ENCODE measurements at places on chromosomes 2 and 18.

GRCh38 chr2:15287447-15288184 lies 273.5 kb downstream of the NBAS start:
- no peak for DNase-seq

GRCh38 chr2:9095690-9096089 lies 92.2 kb upstream of the MBOAT2 start:
- DNase-seq = no peak

DNA sequence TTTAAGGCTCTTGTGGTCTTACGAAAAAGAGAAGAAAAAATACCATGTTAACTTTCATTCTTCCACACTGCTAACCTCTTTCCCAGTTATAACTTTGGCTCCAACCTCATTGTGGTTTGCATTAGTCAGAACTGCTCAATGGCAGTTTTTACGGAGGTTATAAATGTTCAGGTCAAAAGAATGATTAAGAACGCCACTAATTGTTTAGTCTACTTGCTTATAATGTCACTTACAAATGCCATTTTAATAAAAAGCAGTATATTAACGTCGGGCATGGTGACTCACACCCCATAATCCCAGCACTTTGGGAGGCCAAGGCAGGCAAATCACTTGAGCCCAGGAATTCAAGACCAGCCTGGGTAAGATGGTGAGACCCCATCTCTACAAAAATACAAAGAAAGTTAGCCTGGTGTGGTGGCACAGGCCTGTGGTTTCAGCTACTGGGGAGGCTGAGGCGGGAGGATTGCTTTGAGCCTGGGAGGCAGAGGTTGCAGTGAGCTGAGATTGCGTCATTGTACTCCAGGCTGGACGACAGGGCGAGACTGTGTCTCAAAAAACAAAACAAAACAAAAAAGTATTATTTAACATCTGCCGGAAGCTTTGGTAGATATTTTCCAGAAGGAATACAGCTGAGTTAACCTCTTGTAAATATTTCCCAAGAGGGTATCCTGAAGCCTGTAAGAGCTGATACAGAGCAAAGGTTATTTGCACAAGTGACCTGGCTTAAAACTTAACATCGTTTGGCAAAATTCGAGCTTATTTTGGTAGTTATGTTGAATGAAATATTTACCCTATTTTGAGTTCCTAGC lies 5.1 kb downstream of the AGPS start:
- DNase-seq = no peak

DNA sequence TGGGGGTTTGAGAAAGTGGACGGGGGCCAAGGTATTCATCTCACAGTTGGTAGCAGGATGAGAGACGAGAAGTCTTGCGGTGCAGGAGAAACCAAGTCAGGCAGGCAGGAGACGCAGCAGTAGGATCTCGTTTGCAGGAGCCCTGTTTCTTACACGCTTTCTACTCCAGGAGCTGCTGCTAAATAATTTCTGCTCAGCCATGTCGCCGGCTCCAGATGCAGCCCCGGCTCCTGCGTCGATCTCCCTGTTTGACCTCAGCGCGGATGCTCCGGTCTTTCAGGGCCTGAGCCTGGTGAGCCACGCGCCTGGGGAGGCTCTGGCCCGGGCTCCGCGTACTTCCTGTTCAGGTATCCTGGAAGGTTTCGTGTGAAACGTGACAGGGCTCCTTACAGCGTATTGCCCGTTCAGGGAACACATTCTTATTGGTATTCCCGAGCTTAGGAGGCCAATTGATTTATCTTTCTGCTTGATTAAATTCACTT lies 494 bp downstream of the ANKZF1 start:
- DNase-seq = peak; percentile 45

- no peak for DNase-seq
Observed at GRCh38 chr2:162915858-162916257, 77.3 kb upstream of the KCNH7 start.

DNA sequence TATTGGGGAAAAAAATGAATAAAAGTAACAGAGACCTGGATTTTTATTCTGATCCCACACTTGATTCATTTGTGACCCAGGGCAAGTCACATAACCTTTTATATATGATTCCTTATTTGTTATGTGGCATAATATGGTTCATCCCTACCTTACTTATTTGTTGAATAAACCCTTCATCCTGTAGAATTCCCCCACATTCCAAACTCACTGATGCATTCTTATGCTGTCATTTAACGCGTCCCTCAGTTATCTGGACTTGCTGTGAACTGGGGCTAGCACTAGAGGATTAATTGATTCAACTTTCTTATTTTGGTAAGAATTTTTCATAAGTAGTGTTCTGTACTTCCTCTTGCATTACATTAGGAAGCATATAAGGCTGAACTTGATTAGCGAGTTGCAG lies 384.7 kb upstream of the RAB12 start:
- no peak for DNase-seq

DNA sequence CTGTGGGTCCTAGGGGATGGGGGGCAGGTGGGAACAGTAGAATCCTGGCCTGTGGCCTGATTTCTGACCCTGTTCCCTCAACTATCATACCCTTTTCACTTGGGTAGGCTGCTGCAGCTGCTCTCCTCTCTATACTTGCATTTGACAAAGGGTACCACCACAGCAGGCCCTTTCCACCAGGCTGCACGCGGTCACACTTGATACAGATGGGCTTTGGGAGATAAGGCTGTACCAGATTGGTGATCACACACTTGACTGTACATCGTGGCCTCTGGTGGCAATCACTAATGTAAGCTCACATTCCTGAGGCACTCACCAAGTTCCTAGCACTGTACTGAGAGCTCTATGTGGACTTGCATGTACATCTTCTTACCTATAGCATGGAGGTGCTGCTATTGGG lies 1.6 kb upstream of the RALB start:
- DNase-seq = no peak

DNA sequence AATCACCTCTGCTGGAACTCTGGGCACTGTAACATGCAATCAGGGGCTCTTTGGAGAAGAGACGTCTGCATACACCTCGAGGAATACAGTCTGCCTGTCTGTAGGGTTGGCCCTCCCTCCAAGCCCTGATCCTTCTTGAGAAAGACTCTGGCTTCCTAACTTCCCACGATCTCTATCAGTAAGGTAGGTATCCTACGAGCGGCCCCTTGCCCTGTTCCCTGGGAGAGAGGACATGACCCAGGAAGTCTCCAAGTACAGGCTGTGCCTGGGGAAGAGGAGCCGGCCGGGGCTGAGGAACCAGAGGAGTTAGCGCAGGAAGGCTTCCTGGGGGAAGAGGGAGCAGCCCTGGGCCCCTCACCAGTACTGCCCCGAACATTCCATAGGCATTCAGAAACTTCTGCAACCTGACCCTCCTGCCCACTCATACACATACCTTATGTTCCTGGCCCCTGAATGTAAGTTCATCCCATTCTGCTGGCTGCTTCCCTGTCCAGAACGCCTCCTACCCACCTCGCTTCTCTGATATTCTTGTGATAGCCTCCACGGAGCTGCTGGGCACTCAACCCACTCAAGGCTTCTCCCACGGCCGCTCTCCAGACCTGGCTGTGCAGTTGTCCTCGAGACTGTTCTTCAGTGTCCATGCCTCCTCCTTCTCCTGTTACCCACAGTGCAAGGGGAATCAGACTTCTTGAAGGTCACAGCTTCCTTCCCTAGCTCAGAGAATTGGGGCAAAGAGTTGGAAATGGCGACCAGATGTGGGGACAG lies 116.1 kb downstream of the CYP26B1 start:
- no peak for DNase-seq

- no peak for DNase-seq
Observed at GRCh38 chr2:18440141-18440661, 120.3 kb downstream of the RDH14 start.

DNA sequence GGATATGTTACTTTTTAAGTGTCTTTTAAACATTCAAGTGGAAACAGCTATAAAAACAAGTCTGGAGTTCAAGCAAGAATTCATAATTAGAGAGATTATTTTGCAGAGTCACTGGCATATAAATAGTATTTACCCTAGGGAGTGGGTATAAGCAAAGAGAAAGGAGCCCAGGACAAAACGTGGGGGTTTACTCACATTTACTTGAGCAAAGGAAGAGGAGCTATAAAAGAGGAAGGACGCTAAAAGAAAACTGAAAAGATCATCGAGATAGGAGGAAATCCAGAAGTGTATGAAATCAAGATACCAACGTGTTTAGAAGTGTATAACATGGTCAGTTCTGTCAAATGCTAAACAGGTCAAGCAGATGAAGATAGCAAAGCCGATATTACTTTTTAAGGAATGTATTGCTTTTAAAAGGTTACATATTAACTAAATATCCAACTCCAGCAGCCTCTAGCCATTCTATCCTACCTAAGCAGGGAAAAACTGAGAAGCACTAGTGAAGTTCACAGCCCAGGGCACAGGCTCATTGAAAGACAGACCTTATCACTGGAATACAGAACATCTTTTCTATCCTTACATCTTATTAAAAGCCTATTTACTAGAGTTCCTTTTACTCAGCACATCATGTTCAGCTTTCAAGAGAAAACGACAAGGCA lies 8.6 kb downstream of the KANSL1L start:
- no peak for DNase-seq

Data from activated T-cell treated with anti-CD3 and anti-CD28 coated beads, Interleukin-2, amount 50 U/mL, for 1 hour (primary cell).